SK-N-SH (cell line): ENCODE measurements at places on chromosomes 6 and 20.
A peak's percentile ranks its signal among the peaks of the same experiment; 100 is the strongest.

- DNase-seq, result no peak
Observed at GRCh38 chr6:109013656-109014305, 80.9 kb downstream of the SESN1 start.

GRCh38 chr20:64155258-64156135, 8.8 kb upstream of the MYT1 start:
- DNase-seq, result peak; percentile 92

GRCh38 chr6:151409260-151409659, 17.9 kb upstream of the ZBTB2 start:
- no peak for DNase-seq

- peak; percentile 70 for DNase-seq
Observed at GRCh38 chr6:33323623-33323948, 6.0 kb upstream of the ZBTB22 start.

GRCh38 chr6:149492798-149493343, 8.1 kb upstream of the ZC3H12D start:
- DNase-seq, result no peak

- DNase-seq, result no peak
Observed at GRCh38 chr6:135196739-135197510, 15.8 kb downstream of the MYB start.

DNA sequence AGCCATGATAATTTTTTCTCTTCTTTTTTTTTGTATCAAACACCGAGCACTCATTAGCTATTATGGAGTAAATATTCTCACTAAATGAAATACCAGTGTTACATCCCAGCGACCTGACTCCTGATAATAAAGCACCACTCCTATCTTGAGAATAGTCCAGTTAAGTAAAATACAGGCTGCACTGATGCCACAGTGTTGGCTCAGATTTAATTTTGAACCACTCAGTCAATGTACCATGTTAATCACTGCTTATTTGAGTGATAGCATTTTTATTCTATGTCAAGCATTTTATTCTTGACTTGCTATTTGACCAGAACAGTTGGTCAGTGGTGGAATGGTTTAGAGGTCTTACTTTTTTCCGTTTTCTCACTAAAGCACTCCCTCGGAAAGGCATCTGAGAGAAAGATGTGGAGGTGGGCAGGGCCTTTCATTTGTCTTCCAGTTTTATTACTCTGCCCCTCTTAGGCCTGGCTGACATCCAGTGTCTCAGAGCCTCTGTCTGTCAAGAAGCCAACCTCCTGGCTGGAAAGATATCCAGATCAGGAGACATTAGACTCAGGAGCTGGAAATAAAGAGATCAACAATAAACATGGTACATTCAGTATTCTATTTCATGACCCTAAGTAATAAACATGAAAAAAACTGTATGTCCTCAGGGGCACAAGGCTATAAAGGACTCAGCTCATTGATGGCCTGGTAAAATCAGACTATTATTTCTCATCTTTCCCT, 457.8 kb downstream of the EPM2A start:
- no peak for DNase-seq

DNA sequence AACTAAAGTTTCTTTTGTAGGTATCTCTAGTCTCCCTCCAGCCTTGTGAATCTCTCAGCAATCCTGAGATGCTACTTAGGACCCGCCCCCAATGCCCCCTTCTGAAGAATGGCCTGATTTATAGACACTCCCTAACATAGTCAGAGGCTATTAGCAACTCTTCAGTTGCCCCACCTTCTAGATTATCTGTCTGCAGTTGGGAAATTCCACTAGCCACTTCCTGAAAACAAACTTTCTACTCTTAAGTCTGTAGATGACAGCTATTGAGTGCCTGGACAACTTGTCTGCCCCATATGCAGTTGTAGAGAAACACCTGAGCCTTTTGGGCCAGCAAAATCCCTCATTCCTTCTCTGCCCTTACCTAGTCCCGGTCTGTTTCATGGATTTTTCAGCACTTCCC, 188.2 kb upstream of the PREP start:
- DNase-seq, result no peak

DNA sequence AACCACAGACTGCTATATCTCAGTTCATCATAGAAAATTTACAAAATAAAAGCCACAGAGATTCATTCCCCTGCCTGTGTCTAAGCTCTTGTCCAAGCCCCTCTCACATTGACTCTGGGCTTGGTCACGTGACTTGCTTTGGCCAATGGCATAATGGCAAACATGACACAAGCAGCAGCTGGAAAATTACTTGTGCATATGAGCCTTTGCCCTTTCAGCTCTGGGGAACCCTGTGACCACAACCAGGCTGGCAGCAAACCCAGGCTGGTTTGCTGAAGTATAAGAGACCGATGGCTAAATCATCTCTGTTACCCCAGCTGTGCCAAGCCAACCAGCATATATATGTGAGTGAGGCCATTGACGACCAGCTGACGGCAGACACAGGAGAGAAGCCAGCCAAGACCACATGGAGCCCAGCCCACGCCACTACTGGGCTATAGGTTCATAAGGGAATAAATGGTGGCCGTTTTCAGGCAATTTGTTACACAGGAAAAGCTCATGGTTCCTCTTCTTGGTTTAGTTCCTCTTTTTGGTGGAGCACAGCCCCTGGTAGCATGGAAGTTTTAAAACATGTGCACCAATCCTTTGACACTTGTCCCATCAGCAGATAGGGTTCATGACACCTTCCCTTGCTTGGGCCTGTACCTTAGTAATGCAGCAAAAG, 31.8 kb upstream of the RSPO4 start:
- DNase-seq, result no peak

DNA sequence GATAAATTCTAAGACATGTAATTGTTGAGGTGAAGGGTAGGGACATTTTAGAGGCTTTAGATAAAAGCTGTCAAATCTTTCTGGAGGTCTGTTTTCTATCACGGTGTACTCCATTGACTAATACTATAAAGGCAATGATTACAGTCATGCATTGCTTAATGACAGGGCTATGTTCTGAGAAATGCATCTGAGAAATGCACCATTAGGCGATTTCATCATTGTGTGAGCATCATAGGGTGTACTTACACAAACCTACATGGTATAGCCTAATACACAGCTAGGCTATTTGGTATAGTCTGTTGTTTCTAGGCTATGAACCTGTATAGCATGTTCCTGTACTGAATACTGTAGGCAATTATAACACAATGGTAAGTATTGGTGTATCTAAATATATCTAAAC, 71.3 kb upstream of the FYN start:
- no peak for DNase-seq

GRCh38 chr6:93017213-93017612, 402.1 kb downstream of the EPHA7 start:
- no peak for DNase-seq
